Stimulated activated CD8-positive, alpha-beta memory T cell treated with anti-CD3 and anti-CD28 coated beads, Interleukin-4, amount 100 ng/mL, for 4 hours (primary cell): ENCODE measurements at places on chromosomes 12 and 14.

- DNase-seq = no peak
These were observed 50.1 kb downstream of the WNK1 start for GRCh38 chr12:802242-803120.

- DNase-seq = no peak
These were observed 379.6 kb downstream of the CCDC91 start for GRCh38 chr12:28569698-28570411.

GRCh38 chr14:55073856-55074255, 22.4 kb downstream of the MAPK1IP1L start:
- no peak for DNase-seq

- no peak for DNase-seq
These were observed 53.1 kb downstream of the SIX6 start for GRCh38 chr14:60561845-60562746.

GRCh38 chr12:89863493-89863938, 154.9 kb upstream of the ATP2B1 start:
- no peak for DNase-seq

- DNase-seq = no peak
These were observed 59.9 kb upstream of the IFNG-AS1 start for GRCh38 chr12:67929384-67929772.

GRCh38 chr14:85587151-85587711, 57.3 kb downstream of the FLRT2 start:
- DNase-seq = no peak

GRCh38 chr12:15485466-15485865, 163.2 kb downstream of the PTPRO start:
- no peak for DNase-seq

DNA sequence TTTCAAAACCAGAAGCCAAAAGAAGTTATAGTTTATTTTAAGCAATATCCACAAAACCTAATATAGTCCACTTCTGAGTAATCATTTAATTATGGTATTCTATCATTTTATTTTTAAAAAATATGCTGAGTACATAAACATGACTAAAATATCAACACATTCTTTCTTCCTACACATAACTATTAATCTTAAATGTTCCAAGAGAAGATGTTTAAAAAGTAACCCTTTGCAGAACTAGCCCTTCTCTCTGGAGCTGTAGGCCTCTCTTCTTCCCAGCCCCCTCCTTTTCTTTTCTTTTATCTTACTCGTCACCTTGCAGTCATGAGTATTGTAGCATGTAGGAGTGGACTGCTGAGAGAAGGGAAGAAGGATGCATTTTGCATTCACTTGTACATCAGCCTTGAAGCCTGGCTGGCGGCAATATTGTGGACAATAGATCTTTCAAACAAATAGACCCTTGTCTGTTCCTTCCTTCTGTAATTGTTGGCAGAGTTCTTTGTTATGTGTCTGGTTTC, 941.9 kb downstream of the NRXN3 start:
- no peak for DNase-seq

DNA sequence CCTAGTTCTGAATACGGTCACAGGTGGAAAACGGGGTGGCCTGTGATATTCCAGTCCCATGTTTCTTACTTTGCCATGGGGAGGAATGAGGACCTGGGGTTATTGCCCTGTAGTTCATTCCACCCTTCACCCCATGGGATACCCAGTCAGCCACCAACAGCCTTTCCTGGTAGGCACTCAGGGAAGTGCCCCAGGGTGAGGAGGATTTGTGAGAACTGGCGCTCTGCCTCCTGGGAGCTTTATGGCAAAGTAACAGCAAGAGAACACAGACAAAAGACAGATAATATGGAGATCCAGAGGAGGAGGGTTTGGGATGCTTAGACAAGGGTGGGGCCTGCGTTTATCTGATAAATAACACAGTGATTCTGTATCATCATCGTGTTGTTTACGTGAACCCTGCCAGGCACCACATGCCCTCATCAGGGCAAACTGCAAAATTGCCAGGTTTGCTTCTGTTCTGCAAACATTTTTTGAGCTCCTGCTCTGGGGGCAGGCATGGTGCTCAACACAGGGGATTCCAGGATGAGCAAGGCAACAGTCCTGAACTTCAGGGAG, 223.5 kb downstream of the SLC41A2 start:
- no peak for DNase-seq

DNA sequence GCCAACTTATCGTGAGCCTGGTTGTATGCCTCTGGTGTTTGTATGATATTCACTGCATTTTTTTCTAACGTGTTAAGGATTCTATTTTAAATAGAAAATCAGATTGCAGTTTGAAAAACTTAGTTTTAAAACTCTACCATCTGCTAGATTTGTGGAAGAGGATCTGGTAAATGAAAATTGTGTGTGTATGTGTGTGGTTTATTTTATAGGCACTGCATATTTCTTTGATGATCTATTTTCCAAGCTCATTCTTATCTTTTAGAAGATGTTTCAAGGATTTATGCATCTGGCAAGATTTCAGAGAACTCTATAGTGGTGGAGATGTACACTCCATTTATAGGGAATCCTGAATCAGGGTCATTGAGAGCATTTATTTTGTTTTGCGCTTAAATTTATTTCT, 69.8 kb downstream of the HMGA2 start:
- no peak for DNase-seq

DNA sequence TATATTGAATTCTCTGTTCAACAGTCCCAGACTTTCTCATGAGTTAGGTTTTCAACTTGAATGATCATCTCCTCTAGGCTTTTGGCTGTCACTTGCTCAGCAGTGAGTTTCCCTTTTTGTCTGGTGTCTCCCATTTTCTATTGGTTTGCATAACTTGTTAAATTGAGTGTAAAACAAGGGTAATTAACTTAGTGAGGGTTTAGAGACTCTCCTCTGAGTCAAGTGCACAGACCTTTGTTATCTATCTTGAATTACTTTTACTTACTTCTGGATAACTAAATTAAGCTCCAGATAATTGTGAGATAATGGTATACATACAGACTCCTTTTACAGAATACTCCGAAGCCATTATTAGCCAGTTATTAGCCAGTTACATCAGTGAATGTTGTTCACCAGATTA, 22.0 kb downstream of the MLXIP start:
- DNase-seq = no peak

DNA sequence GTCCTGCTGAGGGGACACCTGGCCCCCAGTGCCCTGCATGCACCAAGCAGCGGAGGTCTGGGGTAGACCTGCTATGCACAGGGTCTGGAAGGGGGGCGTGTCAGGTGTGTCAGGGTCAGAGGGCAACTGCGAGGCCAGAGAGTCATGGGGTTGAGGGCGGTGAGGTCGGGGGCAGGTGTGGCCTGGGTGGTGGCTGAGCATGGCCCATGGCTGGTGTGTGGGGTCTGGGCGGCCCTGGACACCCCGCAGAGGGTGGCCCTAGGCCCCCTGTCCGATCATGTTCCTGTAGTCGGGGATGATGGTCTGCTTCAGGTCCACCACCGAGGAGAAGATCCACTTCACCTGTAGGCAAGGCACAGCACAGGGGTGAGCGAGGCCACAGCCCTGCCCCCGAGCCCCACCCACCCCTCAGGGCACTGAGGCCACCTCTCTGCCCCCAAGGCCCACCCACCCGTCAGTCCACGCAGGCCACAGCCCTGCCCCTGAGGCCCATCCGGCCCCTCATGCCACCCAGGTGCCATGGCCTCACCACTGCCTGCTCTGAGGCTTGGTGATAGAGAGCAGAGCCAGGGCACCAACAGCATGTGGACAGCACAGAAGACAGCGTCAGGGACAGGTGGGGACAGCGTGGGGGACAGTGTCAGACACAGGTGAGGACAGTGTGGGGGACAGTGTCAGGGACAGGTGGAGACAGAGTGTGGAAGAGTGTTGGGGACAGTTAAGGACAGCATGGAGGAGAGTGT, 211.3 kb downstream of the TMEM121 start:
- no peak for DNase-seq

GRCh38 chr14:102998393-102998792, 59.0 kb downstream of the CDC42BPB start:
- DNase-seq = no peak

DNA sequence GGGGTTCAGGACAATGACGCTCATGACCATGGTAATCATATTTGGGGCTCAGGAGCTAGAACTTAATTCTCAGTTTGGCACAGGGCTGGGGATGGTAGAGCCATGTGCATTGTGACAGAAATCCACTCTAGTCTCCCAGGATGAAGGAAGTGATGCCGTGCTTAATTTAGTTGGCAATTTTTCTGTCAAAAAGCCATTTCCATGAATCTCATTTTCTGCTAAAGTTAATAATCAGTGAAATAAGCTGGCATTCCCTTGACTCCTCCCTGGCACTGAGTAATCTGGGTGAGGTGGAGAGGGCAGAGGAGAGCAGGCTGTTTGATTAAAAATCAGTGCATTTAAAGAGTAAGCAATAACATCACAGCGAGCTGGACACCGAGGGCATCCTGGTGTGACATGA, 45.0 kb upstream of the GPR68 start:
- DNase-seq = no peak

DNA sequence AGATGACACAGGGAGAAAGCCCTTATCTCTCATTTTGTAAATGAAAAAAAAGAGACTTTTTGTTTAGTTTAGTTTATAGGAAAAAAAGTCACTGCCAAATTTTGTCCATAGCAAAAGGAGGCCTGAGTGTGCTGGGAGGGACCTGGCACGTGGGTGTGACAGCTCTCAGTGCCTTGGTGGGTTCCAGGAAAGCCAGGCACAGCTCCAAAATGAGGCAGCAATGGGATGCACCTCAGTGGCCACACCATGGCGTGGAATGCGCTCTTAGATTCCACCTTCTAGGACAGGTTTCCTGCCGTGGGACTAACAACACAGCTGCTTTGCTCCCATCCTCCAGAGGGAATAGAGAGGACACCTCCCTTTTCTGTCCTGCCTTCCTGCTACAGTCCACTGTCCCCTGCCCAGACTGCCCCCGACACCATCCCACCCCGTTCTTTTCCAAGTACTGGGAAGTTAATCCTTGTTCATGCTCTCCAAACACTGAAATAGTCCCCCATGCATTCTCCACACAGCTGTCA, 207.6 kb downstream of the EMP1 start:
- DNase-seq = no peak

GRCh38 chr14:55847766-55848165, 267.8 kb downstream of the KTN1 start:
- DNase-seq = no peak

GRCh38 chr12:116919247-116919661, 8.5 kb downstream of the FBXW8 start:
- no peak for DNase-seq
